ENCODE measurements at places on chromosomes 12 and 14.
A peak's percentile ranks its signal among the peaks of the same experiment; 100 is the strongest.

GRCh38 chr14:96126339-96126782 lies 78.3 kb upstream of the BDKRB2 start:
- H3K27ac ChIP-seq = peak overlapping the region; percentile 68
- H3K4me1 ChIP-seq = peaks cover 38% of the 10 kb centered on the region
- H3K4me3 ChIP-seq = peak overlapping the region; percentile 13
- H3K36me3 ChIP-seq = no peaks in the 10 kb centered on the region
- H3K27me3 ChIP-seq = no peaks in the 10 kb centered on the region

- no peaks in the 10 kb centered on the region for H3K27me3 ChIP-seq
- no peaks in the 10 kb centered on the region for H3K36me3 ChIP-seq
- no peak for DNase-seq
- H3K4me1 ChIP-seq = no peaks in the 10 kb centered on the region
- no peak overlapping the region for H3K27ac ChIP-seq
- H3K4me3 ChIP-seq = no peak overlapping the region
Measured at GRCh38 chr12:79944565-79944964, 9.7 kb upstream of the PPP1R12A start.

DNA sequence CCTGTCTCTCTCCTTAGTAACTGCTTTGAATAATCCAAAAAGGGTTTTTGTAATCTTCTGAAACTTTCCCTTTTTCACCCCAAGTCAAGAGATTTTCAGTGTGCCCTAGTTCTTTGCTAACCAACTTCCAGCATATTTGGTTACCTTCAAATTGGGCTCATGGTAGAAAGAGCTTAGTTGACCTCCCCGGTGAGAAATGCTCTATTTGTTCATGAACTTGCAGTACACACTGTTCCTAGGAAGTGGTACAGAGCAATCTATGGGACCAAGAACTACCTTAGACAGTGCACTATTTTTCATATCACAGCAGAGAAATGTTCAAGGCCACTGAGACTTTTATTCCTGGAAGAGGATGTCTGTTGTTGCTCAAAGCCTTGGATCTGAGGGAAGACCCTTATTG lies 1.7 kb downstream of the USP5 start:
- peaks cover 38% of the 10 kb centered on the region for H3K36me3 ChIP-seq
- peak overlapping the region; percentile 95 for H3K4me3 ChIP-seq
- no peak for DNase-seq
- H3K27ac ChIP-seq = peak overlapping the region; percentile 98
- no peaks in the 10 kb centered on the region for H3K27me3 ChIP-seq
- peaks cover 29% of the 10 kb centered on the region for H3K4me1 ChIP-seq

GRCh38 chr12:2785017-2785416 lies 9.8 kb upstream of the FKBP4 start:
- H3K4me1 ChIP-seq = peaks cover 10% of the 10 kb centered on the region
- H3K27ac ChIP-seq = no peak overlapping the region
- no peak for DNase-seq

- no peak overlapping the region for H3K4me3 ChIP-seq
- no peaks in the 10 kb centered on the region for H3K4me1 ChIP-seq
- no peaks in the 10 kb centered on the region for H3K36me3 ChIP-seq
- DNase-seq = no peak
- peaks cover 3% of the 10 kb centered on the region for H3K27me3 ChIP-seq
Measured at GRCh38 chr12:2550561-2551411, 244.0 kb upstream of the FKBP4 start.

GRCh38 chr12:71164568-71165197 lies 6.9 kb upstream of the TSPAN8 start:
- H3K4me3 ChIP-seq = no peak overlapping the region
- H3K36me3 ChIP-seq = no peaks in the 10 kb centered on the region
- no peaks in the 10 kb centered on the region for H3K27me3 ChIP-seq
- no peak for DNase-seq
- H3K4me1 ChIP-seq = no peaks in the 10 kb centered on the region

DNA sequence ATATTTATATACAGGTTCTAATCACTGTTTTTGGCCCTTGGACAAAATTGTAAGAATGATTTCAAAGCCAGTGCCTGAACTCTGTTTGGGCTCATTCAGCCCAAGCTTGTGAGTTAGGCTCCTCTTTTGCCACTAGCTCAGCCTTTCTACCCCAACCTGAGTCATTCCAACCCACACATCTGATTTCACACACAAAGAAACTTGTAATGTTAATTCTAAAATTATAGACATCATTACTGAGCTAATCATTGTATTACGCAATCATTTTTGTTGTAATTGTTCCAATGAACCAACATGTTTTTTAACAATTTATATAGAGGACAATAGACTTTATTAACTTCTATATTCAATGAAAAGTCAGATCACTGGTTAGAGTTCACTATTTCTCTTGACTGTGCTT lies 441.1 kb downstream of the ETNK1 start:
- H3K36me3 ChIP-seq = no peaks in the 10 kb centered on the region
- H3K27ac ChIP-seq = no peak overlapping the region
- no peaks in the 10 kb centered on the region for H3K27me3 ChIP-seq
- no peaks in the 10 kb centered on the region for H3K4me1 ChIP-seq

- no peak for DNase-seq
- no peak overlapping the region for H3K27ac ChIP-seq
- no peaks in the 10 kb centered on the region for H3K4me1 ChIP-seq
- H3K4me3 ChIP-seq = no peak overlapping the region
Measured at GRCh38 chr12:92639017-92639416, 63.8 kb upstream of the PLEKHG7 start.

- H3K27ac ChIP-seq = no peak overlapping the region
- H3K4me3 ChIP-seq = no peak overlapping the region
- H3K27me3 ChIP-seq = no peaks in the 10 kb centered on the region
- peaks cover 25% of the 10 kb centered on the region for H3K36me3 ChIP-seq
- no peaks in the 10 kb centered on the region for H3K4me1 ChIP-seq
Measured at GRCh38 chr14:74062809-74063150, 21.5 kb downstream of the ALDH6A1 start.

GRCh38 chr12:57299514-57300016 lies 48.6 kb upstream of the STAC3 start:
- H3K4me3 ChIP-seq = no peak overlapping the region
- peaks cover 21% of the 10 kb centered on the region for H3K36me3 ChIP-seq
- no peak overlapping the region for H3K27ac ChIP-seq
- H3K27me3 ChIP-seq = no peaks in the 10 kb centered on the region
- DNase-seq = no peak

- no peaks in the 10 kb centered on the region for H3K36me3 ChIP-seq
- peaks cover 3% of the 10 kb centered on the region for H3K4me1 ChIP-seq
- no peak overlapping the region for H3K4me3 ChIP-seq
- H3K27me3 ChIP-seq = peaks cover 29% of the 10 kb centered on the region
- no peak overlapping the region for H3K27ac ChIP-seq
Measured at GRCh38 chr14:101410126-101410525, 151.2 kb upstream of the DIO3 start.

GRCh38 chr14:99207456-99207855 lies 64.5 kb downstream of the BCL11B start:
- peak overlapping the region; percentile 91 for H3K27ac ChIP-seq
- H3K4me3 ChIP-seq = no peak overlapping the region
- H3K27me3 ChIP-seq = no peaks in the 10 kb centered on the region
- H3K36me3 ChIP-seq = peaks cover 42% of the 10 kb centered on the region

GRCh38 chr14:30195941-30196340 lies 268.3 kb upstream of the PRKD1 start:
- no peak overlapping the region for H3K27ac ChIP-seq
- H3K4me1 ChIP-seq = no peaks in the 10 kb centered on the region
- no peaks in the 10 kb centered on the region for H3K27me3 ChIP-seq
- DNase-seq = no peak

DNA sequence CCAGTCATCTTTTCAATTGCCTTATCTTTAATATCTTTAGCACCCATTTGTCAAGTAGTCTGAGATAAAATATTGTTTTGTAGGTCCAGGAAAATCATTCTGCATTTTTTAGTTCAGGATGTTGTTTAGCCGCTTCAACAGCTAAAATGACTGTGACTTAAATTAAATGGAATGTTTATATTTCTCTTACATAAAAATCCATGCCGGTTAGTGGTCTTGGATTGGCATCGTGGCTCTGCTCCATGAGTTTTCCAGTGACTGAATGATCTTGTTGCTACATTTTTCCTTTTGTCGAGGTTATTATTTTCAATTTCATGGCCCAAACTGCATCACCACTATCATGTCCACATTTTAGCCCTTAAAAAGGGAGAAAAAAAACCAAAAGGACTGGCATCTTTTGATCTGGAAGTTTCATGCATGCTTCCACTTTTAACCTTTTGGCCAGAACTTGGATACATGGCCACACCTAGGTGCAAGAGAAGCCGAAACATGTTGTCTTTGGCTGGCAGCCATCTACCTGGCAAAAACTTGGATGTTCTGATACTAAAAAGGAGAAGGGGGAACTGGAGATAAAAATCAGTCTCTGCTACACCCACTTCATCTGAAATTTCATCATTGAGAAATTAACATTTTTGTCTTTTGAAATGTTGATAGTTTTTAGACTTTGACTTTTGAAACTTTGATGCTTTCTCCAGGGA lies 142.4 kb downstream of the OTOGL start:
- H3K4me1 ChIP-seq = no peaks in the 10 kb centered on the region
- DNase-seq = no peak
- H3K27ac ChIP-seq = no peak overlapping the region
- no peak overlapping the region for H3K4me3 ChIP-seq

DNA sequence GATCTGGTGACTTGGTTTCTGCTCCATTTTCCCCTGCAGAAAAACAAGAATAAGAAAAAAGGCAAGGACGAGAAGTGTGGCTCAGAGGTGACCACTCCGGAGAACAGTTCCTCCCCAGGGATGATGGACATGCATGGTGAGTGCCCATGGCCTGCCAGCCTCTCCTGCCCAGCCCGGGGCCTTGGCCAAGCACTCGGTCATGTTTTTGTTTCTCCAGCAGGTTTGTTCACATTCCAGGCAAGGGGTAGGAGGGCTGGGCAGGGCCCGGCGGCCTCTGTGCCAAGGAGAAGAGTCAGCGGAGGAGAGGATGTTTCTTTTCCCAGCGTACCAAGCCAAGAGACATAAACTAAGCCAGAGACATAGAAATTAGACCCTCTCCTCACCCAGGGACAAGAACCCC lies 13.6 kb downstream of the BCL7A start:
- peaks cover 4% of the 10 kb centered on the region for H3K36me3 ChIP-seq
- no peak overlapping the region for H3K27ac ChIP-seq
- no peak overlapping the region for H3K4me3 ChIP-seq
- H3K27me3 ChIP-seq = no peaks in the 10 kb centered on the region

DNA sequence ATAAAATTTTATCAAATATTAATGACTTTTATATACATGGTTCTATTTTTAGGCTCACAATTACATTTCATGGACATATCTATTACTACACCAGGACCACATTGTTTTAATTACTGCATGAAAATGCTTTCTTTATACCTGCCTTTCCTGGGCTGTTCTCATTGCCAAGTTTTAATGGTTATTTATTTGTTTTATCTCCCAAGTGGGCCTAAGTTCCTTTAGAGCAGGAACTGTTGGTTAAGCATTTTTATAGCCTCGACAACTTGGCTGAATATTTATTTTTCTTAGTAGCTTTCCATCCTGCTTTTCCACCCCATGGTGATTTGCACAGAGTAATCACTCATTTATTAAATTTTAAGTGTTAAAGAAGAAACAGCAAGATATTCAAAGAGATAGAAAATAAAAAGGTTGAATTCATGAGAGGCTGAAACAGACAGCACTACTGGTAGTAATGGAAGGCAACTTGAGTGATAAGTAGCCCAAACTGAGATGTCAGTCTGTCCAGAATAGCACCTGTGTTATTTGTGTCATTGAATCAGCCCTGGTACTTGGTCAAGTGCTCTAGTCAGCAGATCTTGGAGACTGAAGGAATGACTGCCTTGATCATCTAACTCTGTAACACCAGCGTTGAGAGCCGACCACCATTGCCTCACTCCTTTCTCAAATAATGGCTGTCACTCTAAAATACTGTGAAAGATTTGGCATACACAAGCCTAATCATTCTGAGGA lies 119.1 kb upstream of the EGLN3 start:
- H3K27me3 ChIP-seq = no peaks in the 10 kb centered on the region
- no peaks in the 10 kb centered on the region for H3K36me3 ChIP-seq
- no peak overlapping the region for H3K4me3 ChIP-seq

DNA sequence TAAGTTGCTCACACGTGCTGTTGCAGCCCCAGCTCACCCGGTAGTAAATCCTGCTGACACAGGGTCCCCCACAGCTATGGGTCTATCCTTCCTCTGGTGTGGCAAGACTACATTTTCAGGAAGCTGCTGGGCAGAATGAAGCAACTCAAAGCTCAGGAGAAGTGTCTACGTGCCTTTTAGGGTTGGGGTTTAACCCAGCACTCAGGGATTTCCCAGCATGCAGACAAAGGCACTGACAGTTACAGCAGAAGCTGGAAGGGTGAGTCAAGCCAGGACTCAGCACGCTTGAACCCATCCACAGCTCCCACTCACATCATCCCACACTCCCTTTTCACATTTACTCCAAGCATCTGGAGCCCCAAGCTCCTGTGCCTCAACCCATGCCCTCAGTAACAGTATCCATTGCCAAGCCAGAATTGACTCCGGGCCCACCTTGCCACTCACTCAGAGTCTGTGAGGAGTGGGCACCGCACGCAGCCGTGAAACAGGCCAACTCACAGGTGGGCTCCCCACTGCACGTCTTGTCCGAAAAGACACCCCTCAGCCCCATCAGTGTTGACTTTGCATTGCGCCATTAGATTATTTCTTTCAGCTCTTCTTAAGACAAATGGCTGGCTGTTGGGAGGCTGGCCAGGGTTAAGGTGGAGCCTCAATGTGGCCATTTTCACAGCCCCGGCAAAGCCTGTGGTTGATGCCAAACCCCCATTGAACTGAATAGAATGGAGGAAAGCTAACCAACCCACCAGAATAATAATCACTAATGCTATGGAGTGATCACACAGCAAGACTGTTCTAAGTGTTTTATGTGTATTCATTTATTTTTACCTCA lies 59.6 kb downstream of the ZFP36L1 start:
- peak; percentile 70 for DNase-seq
- H3K4me3 ChIP-seq = peak overlapping the region; percentile 56
- peak overlapping the region; percentile 86 for H3K27ac ChIP-seq
- no peaks in the 10 kb centered on the region for H3K36me3 ChIP-seq

DNA sequence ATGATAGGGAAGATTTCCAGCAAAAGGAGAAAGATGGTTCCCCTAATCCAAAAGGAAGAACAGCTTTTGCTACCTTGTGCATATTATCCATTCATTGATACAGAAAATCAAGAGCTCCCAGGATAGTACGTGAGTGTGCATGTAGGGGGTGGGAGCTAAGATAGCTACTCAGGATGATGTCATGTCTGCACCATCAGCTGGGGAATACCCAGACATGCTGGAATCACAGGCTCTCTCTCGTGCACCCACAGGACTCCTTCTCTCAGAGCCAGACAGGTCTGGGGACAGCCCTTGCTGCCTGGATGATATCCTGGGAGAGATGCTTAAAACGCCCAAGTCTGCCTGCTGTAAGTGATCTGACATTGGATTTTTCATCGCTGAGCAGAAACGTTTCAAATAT lies 38.9 kb downstream of the FOXN3 start:
- H3K36me3 ChIP-seq = peaks cover 30% of the 10 kb centered on the region
- no peak overlapping the region for H3K4me3 ChIP-seq
- no peak overlapping the region for H3K27ac ChIP-seq
- peaks cover 29% of the 10 kb centered on the region for H3K4me1 ChIP-seq
